ENCODE measurements at places on chromosomes 11 and 22.

GRCh38 chr11:129434641-129435498 lies 59.2 kb downstream of the BARX2 start:
- DNase-seq: no peak

DNA sequence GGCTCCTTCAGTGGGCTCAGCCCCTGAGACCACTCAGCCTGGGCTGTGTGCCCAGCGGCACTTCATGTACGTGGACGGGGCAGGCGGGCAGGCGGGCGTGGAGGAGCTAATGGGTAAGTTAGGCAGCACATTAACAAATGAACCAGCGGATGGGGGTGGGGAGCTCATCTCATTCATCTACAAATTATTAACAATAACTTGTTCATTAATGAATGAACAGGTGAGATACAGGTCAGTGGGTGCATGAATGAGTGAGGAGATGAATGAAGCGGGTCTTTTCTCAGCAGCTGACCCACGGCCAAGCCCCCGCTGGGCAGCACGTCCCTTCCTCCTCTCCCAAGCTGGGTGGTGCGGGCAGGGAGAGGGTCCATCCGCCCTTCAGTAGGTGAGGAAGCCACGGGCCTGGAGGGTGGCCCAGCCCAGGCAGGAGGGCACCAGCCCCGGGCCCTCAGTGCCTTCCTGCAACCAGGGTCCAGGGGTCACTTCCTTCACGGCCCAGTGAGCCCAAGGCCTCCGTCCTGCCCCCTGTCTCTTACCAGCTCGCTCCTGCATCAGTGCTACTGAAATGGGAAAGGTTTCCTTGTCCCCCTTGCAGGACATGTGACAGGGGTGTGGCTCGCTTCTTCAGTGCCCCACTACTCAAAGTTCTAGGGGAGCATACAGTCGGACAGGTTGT lies 60.5 kb upstream of the KCNQ1OT1 start:
- no peak for DNase-seq

DNA sequence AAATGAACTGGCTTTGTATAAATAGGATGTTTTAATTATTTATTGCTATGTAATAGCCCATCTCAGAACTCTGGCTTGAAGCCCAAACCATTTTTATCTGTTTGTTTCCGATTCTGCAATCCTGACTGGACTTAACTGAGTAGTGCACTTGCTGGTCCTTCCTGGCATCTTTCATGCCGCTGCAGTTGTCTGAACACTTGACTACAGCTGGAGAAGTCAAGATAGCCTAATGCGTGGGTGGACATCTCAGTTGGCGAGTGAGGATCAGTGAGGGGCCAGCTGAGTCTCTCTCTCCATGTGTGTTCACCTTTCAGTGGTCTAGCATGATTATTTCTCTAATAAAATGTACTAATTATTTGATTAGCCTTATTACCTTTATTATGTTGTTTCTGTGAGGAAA lies 105.8 kb downstream of the PRMT3 start:
- DNase-seq: no peak

- no peak for DNase-seq
Observed at GRCh38 chr11:12165237-12165875, 55.0 kb downstream of the MICAL2 start.

GRCh38 chr11:97622795-97623194 lies 1233.0 kb downstream of the JRKL start:
- DNase-seq: no peak

DNA sequence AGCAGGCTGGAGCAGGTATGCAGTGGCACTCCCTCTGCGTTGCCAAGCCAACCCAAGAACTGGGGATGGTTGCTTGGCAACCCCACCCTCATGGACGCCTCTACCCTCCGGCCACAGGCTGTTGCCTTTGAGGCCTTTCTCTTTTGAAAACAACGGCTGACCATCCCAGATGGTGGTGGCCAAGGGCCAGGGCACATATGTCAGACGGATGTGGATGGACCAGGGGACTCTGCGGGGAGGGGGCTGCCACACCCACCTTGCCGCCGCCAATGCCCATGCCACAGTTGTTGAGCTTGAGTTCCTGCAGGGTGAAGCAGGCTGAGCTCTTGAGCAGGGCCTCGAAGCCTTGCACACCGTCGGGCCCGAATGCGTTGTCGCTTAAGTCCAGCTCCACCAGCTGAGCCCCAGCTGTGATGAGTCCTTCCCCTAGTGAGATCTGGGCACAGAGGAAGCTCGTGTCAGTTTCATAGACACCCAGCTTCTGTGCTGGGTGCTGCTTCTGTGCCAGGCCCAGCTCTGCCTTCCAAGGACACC lies 21.5 kb downstream of the RANGAP1 start:
- DNase-seq: peak; percentile 26

GRCh38 chr11:124725719-124726105 lies 14.0 kb upstream of the NRGN start:
- no peak for DNase-seq

DNA sequence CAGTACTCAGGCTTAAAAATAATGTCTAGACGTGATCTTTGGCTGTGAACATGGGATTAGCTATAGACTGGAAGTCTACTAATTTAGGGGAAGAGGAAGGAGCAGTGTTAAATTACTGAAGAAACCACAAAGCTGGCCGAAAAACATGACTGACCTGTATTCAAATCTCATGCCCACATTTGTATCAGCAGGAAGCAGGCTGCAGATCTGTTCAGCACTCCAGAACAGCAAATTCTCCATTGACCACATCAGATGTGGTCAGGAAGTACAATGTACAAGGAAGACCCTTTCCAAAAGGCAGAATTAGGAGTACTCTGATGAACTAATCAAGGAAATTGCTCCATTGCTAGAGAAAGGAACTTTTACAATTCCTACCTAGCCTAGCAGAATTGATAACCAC lies 31.7 kb downstream of the DCDC1 start:
- DNase-seq: no peak

GRCh38 chr11:8740129-8740528 lies 57.5 kb downstream of the RPL27A start:
- no peak for DNase-seq

DNA sequence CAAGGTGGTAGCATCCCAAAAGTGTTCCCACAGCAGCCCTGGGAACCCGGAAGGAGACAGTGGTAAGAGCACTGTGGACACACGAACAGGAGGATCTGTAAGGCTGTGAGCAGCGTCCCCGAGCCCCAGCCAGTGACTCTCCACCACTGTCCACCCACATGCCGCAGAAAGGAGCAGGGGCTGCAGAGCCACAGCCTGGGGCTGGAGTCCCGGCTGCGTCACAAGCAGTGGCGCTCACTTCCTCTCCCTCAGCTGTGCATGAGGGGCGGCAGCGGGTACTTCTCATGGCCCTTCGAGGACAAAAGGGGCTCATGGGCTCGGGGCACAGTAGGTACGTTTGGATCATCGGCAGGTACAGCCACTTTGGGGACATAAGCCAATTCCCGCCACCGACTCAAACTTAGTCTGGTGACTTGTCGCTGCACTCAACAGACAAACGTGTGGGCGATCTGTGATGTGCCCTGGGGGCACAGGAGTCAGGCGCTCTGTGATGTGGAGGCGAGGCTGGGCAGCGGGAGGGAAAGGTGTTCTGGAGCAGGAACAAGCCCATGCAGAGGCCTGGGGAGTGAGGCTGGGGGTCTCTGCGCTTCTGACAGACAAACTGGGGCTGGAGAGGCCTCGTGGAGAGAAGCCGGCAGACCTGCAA lies 68.5 kb downstream of the SCUBE1 start:
- no peak for DNase-seq

Measured in natural killer cell treated with Interleukin-12 subunit alpha and Interleukin-12 subunit beta and Interleukin-15 and Interleukin-18, amount 100 ng/mL, for 72 hours (primary cell).